ENCODE measurements at places on chromosomes 1 and 21. TPM values are rescaled to one million over a fixed set of nuclear protein-coding genes. Genes with fewer than 3 reads are reported as not detected.

RHBDL2 gene
- total RNA-seq = 0.48 TPM

OTUD7B gene
- total RNA-seq = 37.9 TPM

PROK1 gene
- 2.8 TPM for total RNA-seq

CYP4X1 gene
- 14.1 TPM for total RNA-seq

CXADR gene
- 0.63 TPM for total RNA-seq

MRAP gene
- 54.7 TPM for total RNA-seq

GPATCH2 gene
- total RNA-seq = 22.7 TPM

TNFRSF14 gene
- 41.0 TPM for total RNA-seq

IPO9 gene
- 13.4 TPM for total RNA-seq

ZNF683 gene
- not detected for total RNA-seq

RASSF5 gene
- 11.6 TPM for total RNA-seq

AUNIP gene
- not detected for total RNA-seq

MIXL1 gene
- total RNA-seq = 0.84 TPM

BNIPL gene
- total RNA-seq = 0.63 TPM

CENPF gene
- total RNA-seq = 3.8 TPM

PDC gene
- not detected for total RNA-seq

ACADM gene
- 59.4 TPM for total RNA-seq

LGR6 gene
- 0.32 TPM for total RNA-seq

PRAMEF25 gene
- not detected for total RNA-seq

SLC6A17 gene
- 0.12 TPM for total RNA-seq

GPR3 gene
- 0.65 TPM for total RNA-seq

AMPD1 gene
- total RNA-seq = not detected

OR2G6 gene
- total RNA-seq = not detected

TNN gene
- 0.31 TPM for total RNA-seq

HCRTR1 gene
- not detected for total RNA-seq

ZNF644 gene
- 37.9 TPM for total RNA-seq

CFAP298 gene
- total RNA-seq = 18.5 TPM

HMGCS2 gene
- total RNA-seq = not detected

BCAR3 gene
- 73.5 TPM for total RNA-seq

GBP7 gene
- total RNA-seq = not detected

GJA4 gene
- total RNA-seq = 65.1 TPM

SYCP1 gene
- not detected for total RNA-seq

SMCP gene
- total RNA-seq = not detected

LCE2C gene
- not detected for total RNA-seq

VHLL gene
- total RNA-seq = not detected

SPATA46 gene
- total RNA-seq = not detected

ADARB1 gene
- 28.2 TPM for total RNA-seq

GSTM4 gene
- 29.8 TPM for total RNA-seq

CTBS gene
- 12.2 TPM for total RNA-seq

GJA8 gene
- total RNA-seq = not detected

RIMKLA gene
- total RNA-seq = 0.12 TPM

CD1C gene
- 0.96 TPM for total RNA-seq

LEMD1 gene
- total RNA-seq = not detected

TTC34 gene
- total RNA-seq = 0.25 TPM

CLCA1 gene
- not detected for total RNA-seq

PLA2G5 gene
- 3.9 TPM for total RNA-seq

NBPF10 gene
- total RNA-seq = 1.3 TPM

SLAMF1 gene
- 1.5 TPM for total RNA-seq

NKAIN1 gene
- total RNA-seq = not detected

MAP1LC3C gene
- 10.9 TPM for total RNA-seq

MARK1 gene
- 7.7 TPM for total RNA-seq

FAM3B gene
- 1.8 TPM for total RNA-seq

OPRD1 gene
- not detected for total RNA-seq

GOLT1A gene
- total RNA-seq = not detected

All from omental fat pad (tissue), 4 donors.